Muscle of leg (tissue), 16 donors: ENCODE measurements at places on chromosomes 7 and 10. TPM values are rescaled to one million over a fixed set of nuclear protein-coding genes. Genes with fewer than 3 reads are reported as not detected.

GCK gene
- 4.4 TPM for total RNA-seq

ADCYAP1R1 gene
- total RNA-seq = 5.8 TPM

- no peaks in the 10 kb centered on the region for H3K4me1 ChIP-seq
- H3K27ac ChIP-seq = no peak overlapping the region
- no peak for DNase-seq
- H3K4me3 ChIP-seq = no peak overlapping the region
Observed at GRCh38 chr7:54632696-54633095, 90.5 kb downstream of the VSTM2A start.

DNA sequence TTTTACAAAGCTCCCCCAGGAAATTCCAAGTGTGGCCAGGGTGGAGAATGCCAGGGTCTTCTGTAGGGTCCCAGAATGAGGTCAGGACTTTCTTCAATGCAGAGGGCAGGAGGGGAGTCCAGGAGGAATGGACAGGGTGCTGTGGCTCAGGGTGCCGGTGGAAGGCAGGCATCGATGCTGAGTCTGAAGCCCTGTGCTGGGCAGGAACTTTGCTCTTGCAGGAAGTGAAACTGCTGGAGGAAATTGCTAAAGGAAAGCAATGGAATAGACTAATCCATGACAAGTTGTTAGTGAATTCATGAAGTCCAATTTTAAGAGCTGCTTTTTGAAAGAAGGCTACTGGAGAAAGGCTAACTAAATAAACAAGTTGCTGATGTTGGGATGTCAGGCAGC lies 14.8 kb downstream of the PTPRE start:
- no peaks in the 10 kb centered on the region for H3K27me3 ChIP-seq
- peak; percentile 61 for DNase-seq
- H3K36me3 ChIP-seq = no peaks in the 10 kb centered on the region
- peaks cover 49% of the 10 kb centered on the region for H3K4me1 ChIP-seq
- no peak overlapping the region for H3K4me3 ChIP-seq
- peak overlapping the region; percentile 20 for H3K27ac ChIP-seq

DNA sequence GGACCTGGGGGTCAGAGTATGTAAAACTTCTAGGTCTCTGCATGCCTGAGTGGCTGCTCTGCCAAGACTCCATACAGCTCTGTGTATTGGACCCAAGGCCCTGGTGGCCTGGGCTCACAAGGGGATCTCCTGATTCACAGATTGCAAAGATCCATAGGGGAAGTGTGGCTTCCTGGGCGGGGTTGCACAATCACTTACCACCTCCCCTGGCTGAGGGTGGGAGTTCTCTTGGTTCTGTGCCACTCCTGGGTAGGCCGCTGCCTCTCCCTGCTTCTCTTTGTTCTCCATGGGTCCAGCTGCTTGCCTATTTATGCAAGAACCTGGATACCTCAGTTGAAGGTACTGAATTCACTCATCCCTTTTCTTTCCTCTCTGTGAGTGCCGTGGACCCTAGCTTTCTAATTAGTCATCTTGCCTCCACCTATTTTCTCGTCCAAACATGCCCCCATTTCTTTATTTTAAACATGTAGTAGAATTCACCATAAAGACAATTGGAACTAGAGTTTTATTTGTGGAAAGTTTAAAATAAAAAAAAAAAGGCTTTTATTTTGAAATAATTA lies 18.5 kb upstream of the AGR3 start:
- no peaks in the 10 kb centered on the region for H3K4me1 ChIP-seq
- no peak overlapping the region for H3K27ac ChIP-seq
- no peak for DNase-seq
- H3K36me3 ChIP-seq = no peaks in the 10 kb centered on the region
- no peak overlapping the region for H3K4me3 ChIP-seq

GRCh38 chr7:48976253-48976652 lies 51.9 kb downstream of the CDC14C start:
- DNase-seq = no peak
- H3K27me3 ChIP-seq = no peaks in the 10 kb centered on the region
- no peak overlapping the region for H3K4me3 ChIP-seq
- H3K27ac ChIP-seq = no peak overlapping the region
- no peaks in the 10 kb centered on the region for H3K4me1 ChIP-seq
- H3K36me3 ChIP-seq = no peaks in the 10 kb centered on the region

- no peak for DNase-seq
- no peak overlapping the region for H3K4me3 ChIP-seq
- H3K27me3 ChIP-seq = no peaks in the 10 kb centered on the region
- H3K4me1 ChIP-seq = no peaks in the 10 kb centered on the region
Observed at GRCh38 chr7:20561908-20562307, 53.6 kb upstream of the ABCB5 start.

DNA sequence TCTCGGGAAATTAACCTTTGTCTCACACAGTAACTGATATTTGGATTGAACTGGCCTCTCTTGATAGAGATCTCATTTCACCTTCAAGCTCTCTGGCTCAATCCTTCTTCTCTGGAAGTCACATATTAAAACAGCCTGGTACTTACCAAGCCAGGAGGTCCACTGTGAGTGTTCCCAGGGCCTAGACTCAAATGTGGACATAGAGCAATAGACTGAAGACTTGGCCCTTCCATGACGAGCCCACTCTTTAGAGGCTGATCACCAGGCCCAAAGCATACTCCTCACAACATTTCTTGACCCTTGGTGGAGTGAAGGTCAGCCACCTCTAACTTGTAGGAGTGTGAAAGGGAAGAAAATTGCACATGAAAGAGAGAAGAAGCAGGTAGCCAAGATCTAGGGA lies 38.5 kb downstream of the COL1A2 start:
- peak; percentile 77 for DNase-seq
- peaks cover 2% of the 10 kb centered on the region for H3K4me1 ChIP-seq
- no peaks in the 10 kb centered on the region for H3K27me3 ChIP-seq
- no peak overlapping the region for H3K27ac ChIP-seq
- H3K36me3 ChIP-seq = peaks cover 6% of the 10 kb centered on the region
